Tibial nerve (tissue), 4 donors: ENCODE measurements at places on chromosomes 2 and 18. TPM values are rescaled to one million over a fixed set of nuclear protein-coding genes. Genes with fewer than 3 reads are reported as not detected.

DNA sequence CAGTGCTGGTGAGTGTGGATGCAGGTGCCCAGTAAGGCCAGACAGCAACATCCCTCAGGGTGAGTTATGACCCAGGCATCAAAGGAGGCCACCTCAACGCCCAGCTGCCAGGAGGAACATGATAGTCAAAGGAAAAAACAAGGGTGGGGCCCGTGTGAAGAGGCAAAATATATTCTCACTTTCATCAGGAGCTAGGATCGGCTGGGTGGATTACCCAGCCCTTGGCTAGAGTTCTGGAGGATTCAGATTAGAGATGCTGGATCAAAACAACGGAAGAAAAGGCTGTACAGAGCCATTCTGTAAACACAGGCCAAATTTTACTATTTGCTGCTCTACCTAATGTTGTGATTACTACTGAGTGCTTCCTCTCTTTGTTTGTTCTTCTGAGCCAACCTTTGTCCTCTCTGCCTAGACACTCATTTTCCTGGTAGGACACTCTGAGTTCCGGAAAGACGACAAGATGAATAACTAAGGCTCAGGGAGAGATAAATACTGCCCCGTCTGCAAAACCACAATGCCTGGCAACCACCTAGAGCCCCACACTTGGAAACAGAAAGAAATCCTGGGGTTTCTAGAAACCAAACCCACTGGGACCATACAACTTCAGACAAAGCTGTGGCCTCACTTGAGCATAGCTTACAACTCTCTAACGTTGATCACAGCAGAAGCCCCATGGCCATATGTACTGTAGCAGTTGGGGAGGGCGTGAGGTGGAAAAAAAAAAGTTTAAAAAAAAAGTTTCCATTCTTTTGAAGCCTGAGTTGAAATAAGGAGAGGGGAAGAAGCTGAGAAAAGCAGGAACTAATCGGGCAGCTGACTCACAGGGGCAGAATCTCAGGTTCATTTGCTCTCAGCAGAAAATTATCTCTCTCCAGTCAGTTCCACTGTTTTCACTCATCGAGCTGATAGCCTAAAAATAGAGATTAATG, 17.8 kb upstream of the PMAIP1 start:
- DNase-seq: no peak

DNA sequence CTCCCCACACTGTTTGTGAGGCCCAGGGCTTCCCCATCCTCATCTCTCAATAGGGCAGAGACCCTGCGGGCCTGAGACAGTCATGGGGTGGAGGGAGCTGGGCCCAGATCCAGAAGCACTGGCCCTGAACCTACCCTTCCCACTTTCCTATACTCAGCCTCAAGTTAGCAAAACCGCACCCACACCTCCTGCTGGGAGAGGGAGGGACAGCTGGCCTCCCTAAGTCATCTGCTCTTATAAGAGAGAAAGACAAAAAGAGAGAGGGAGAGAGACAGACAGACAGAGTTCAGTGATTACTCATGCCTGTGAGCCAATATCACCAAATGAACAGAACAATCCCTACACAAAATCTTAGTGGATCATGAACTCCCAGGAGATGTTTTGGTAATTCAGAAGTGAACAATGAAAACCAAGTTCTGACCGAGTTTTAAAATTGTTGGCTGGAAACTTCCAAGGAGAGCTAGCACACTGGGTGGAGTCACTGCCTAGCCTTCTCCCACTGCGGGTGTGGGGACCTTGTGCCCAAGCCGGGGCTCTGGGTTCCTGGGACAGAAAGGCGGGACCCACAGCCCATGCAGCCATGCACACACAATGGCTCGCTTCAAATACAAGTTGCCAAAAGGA, 130.5 kb downstream of the PXDN start:
- no peak for DNase-seq

GRCh38 chr2:200765139-200765951, 46.4 kb upstream of the BZW1 start:
- DNase-seq: no peak

DNA sequence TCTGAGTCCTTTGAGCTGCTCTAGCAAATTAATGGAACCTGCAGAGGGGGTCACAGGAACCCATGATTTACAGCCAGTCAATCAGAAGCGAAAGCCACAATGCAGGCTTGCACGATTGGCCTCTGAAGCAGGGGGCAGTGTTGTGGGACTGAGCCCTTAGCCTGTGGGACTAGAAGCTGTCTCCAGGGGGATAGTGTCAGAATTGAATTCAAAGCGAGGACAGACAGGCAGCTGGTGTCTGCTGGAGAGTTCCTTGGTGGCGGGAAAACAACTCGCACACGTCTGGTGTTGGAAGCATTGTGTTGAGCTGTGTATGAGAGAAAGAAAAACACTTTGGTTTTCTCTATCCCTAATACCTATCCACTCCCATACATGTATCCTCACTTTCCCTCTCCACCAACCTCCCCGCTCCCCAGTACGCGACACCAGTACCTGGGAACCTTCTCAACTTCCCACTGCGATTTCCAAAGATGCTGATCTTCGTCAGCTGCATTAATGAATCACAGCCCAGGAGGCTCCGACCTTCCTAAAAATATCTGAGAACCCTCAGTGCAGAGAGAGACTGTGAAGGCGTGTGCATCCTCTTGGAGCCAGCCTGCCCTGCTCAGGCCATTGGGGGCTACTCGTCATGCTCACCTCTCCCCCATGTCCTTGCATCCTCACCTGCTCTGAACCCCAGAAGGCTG, 88.2 kb downstream of the HS1BP3 start:
- DNase-seq: no peak

DNA sequence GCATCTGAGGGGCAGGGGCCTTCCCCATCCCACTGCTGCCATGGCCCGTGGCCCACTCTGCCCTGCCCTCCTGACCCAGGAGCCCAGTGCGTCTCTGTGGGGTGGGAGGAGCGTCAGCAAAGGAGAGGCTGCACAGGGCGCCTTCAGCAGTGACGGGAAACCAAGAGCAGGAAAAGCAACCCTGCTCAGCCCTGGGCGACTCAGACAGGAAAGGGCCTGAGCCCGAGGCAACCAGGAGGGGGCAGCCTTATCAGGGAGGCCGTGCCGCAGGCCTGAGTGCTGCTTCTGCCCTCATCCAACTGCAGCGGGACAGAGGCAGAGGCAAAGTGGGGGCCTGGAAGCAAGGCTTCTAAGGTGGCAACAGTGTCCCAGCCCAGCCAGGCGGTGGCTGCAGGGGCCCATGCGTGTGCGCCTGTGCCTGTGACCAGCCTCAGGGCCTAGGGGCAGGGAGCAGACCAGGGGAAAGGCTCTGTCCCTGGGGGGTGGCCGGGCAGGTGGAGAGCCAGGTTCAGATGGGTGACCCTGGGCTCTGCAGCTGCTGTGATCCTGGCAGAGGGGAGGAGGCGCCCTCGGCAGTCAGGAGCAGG, 23.3 kb upstream of the ALPI start:
- DNase-seq: no peak

- no peak for DNase-seq
Observed at GRCh38 chr2:97907369-97908100, 88.2 kb downstream of the TMEM131 start.

- DNase-seq: no peak
Observed at GRCh38 chr2:96801786-96802595, 14.1 kb upstream of the CNNM3 start.

GRCh38 chr2:129812071-129812470, 167.4 kb upstream of the RAB6C start:
- DNase-seq: no peak

DNA sequence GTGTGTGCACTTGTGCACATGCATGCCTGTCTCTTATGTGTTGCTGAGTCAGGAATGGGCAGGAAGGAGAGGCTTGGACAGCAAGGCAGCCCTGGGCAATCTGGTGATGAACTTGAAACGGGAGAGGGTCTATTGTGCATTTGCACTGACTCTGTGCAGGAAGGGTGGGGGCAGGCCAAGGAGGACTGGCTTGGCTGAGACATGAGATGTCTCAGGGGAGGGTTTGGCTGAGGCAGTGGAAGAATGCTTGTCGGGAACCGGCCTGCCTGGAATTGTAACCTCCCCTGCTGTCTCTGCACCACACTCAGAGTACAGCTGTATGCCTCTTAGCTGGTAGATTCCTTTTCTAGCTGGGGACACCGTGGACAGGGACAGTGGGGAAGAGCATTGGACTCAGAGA, 176.1 kb upstream of the TNP1 start:
- DNase-seq: no peak

- no peak for DNase-seq
Observed at GRCh38 chr18:54777118-54777791, 51.0 kb upstream of the RAB27B start.

GRCh38 chr18:9822587-9823185, 63.1 kb upstream of the TXNDC2 start:
- no peak for DNase-seq

Gene CNTNAP5
- total RNA-seq: not detected

Gene PROKR1
- not detected for total RNA-seq

Gene PPP4R3B
- 62.6 TPM for total RNA-seq

Gene SPHKAP
- total RNA-seq: not detected

Gene CDCA7
- 1.8 TPM for total RNA-seq

Gene NTSR2
- total RNA-seq: 0.87 TPM

Gene GALNT3
- total RNA-seq: 1.2 TPM

Gene CTAGE1
- not detected for total RNA-seq
